Thyroid gland (tissue), 4 donors: ENCODE measurements at places on chromosomes 3 and 15. TPM values are rescaled to one million over a fixed set of nuclear protein-coding genes. Genes with fewer than 3 reads are reported as not detected.

GRCh38 chr3:99601515-99601914 is 36.9 kb upstream of the COL8A1 start:
- no peak for DNase-seq

DNA sequence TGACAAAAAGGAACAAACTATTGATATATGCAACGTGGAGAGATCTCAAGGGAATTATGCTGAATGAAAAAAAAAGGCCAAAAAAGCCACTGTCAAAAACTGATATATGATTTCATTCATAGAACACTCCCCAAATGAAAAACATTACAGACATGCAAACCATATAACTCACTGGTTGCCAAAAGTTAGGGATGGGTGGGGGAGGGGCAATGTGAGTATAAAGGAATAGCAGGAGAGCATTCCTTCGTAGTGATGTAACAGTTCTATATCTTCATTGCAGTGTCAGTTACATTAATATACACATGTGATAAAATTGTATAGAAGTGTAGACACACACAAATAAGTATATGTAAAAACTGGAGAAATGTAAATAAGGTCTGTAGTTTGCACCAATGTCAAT is 12.2 kb downstream of the GBE1 start:
- DNase-seq, result no peak

- no peak for DNase-seq
Observed at GRCh38 chr15:29563112-29563511, 259.2 kb downstream of the TJP1 start.

DNA sequence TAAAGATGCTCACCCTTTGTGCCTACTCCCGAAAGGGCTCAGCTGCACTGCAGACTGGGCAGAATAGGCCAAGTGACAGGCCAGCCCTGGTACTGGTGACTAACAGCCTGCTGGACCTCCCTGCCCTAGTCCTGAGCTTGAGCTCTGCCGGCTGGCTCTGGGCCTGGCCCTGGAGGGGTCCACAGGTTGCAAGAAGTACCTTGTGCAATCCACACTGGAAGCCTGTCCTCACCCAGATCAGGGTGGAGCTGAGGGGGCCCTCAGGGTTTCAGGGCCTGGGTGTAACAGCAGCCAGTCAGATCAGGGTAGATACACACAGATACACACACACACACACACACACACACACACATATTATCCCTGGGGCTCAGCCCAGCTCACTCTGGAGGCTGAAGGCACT is 27.3 kb upstream of the PLA2G4D start:
- DNase-seq, result no peak

DNA sequence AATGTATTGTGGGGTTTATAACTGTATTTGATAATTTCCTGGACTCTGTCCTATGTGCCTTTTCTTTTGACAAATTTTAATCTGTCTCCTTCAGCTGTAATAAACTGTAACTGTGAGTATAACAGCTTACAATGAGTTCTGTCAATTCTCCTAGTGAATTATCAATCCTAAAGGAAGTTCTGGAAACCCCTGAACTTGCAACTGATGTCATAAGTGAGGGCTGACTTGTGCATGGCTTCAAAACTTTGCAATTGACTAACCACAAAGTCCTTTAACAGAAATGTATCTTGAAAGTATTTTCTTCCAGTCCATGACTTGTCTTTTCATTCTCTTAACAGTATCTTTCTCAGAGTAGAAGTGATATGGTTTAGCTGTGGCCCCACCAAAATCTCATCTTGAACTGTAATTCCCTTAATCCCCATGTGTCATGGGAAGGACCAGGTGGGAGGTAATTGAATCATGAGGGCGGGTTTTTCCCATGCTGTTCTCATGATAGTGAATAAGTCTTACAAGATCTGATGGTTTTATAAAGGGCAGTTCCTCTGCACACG is 108.3 kb downstream of the TFDP2 start:
- no peak for DNase-seq

DNA sequence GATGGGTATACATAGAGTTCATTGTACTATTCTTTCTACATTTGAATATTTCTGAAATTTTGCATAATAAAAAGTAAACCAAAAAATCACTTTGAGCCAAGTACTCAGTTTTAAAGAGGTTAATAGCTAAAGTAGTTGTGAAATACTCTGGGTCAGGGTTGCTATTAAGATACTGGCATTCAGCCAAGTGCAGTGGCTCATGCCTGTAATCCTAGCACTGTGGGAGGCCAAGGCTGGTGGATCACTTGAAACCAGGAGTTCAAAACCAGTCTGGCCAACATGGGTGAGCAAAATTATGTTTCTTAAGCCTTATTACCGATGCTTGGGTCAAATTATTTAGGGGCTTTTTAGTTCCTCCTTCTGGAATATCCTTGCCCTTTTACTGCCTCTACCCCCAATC is 122.0 kb upstream of the MELTF start:
- DNase-seq, result peak; percentile 53

- no peak for DNase-seq
Observed at GRCh38 chr3:187031934-187032333, 101.6 kb downstream of the ST6GAL1 start.

- peak; percentile 51 for DNase-seq
Observed at GRCh38 chr15:31235311-31236183, 91.1 kb upstream of the KLF13 start.

- DNase-seq, result no peak
Observed at GRCh38 chr3:53144446-53144845, 14.2 kb upstream of the RFT1 start.

- DNase-seq, result no peak
Observed at GRCh38 chr3:21901484-21901883, 150.5 kb upstream of the ZNF385D start.

GRCh38 chr15:79475306-79475705 is 43.2 kb downstream of the MINAR1 start:
- no peak for DNase-seq

DNA sequence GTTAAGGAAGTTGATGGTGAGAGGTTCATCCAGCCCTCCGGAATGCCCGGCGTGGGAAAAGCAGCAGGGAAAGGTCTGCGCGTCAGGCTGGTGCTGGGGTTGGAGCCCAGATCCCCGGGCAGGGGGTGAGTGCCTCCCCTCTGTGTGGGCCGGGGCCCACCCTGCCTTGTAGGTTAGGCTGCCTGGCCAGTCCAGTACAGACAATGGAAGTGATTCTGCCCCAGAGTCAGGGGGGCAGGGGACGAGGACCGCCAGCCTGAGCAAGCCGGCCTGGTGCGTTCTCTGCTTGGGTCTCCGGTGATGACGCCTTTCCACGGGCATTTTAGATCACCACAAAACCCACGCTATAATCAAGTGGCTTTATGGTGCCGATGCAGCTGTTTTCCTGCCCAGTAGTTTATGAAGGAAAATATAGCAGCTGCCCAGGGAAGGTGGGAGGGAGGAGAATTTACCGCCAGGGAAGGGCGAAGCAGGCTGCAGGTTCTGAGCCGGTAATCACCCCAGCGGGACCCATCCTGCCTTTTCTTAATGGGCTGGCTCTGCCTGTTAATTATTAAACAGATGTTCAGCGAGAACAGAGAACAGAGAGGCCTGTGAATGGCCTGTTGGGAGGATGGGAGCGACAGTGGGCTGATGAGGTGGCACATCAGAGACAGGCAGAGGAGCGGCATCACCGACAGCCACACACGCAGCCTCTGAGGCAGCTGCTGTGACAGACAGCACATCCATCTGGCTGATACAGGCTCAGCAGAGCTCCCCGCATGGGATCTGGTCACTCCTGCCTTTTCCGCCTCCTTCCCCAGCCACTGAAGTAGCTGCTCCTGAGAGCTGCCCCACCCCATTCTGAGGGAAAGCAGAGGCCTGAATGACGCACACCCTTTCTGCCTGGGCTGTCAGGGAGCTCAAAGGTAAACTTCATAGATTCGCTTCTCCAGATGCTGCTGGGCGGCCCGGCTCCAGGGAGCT is 35.2 kb downstream of the BDH1 start:
- DNase-seq, result no peak

DNA sequence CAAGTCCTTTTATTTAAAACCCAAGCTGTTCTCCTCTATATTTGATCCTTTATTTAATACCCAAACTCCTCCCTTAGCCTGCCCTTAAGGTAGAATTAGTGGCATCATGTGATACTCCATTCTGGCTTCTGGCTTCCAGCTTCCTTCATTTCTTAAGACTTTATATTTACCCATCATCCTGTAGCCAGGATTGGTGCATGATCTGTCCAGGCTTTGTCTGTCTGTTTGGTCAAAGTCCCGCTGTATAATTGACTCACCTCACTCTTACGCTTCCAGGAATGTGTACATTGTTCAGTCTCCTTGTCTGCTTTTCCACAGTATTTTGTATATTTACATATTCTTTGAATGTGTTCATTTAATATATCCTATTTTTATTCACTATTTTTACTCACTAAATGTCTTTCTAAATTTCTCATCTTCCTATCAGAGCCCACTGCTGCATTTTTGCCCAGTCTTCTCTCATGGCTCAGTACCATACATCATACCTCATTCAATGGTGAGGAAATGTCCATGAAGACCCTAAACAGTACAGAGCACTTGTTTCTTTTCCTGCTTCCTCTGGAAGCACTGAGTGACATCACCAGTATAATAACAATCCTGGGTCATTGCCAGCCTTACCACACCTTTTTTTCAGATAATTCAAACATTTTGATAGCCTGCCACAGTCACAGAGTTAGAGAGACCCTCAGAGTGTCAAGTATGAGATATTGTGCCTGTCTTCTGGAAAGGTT is 31.5 kb downstream of the TMEM108 start:
- no peak for DNase-seq

DNA sequence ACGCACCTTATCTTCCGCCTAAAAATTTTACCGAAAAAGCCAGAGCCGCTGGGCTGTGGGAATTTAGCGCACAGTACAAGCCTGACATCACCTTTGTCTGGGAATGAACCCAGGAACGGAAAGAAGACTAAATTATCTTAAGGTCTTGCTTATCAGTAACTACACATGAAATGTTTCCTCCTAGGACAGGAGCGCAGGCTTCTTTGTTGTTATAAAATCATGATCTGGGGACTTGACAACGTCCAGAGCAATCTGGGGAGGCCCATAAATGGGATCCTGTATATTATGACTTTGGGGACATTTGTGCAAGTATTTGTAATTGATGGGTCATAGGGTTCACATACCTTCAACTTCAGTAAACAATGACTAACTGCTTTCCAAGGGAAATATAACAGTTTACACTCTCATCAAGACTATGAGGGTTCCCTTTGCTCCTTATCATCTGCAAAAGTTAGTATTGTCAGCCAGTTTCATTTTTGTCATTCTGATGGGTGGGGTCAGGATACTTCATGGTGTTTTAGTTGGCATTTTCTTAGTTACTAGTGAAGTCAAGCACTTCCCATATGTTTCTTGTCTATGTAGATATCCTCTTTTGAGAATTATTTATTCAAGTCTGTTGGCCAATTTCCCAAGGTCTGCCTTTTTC is 213.9 kb upstream of the PFN2 start:
- DNase-seq, result no peak

- DNase-seq, result no peak
Observed at GRCh38 chr3:39130693-39131265, 22.6 kb downstream of the CSRNP1 start.

- DNase-seq, result no peak
Observed at GRCh38 chr15:73806698-73807483, 53.7 kb upstream of the INSYN1 start.

- no peak for DNase-seq
Observed at GRCh38 chr3:17874636-17875035, 132.2 kb upstream of the TBC1D5 start.

GRCh38 chr3:125148836-125149235 is 63.7 kb downstream of the SLC12A8 start:
- DNase-seq, result peak; percentile 73

DNA sequence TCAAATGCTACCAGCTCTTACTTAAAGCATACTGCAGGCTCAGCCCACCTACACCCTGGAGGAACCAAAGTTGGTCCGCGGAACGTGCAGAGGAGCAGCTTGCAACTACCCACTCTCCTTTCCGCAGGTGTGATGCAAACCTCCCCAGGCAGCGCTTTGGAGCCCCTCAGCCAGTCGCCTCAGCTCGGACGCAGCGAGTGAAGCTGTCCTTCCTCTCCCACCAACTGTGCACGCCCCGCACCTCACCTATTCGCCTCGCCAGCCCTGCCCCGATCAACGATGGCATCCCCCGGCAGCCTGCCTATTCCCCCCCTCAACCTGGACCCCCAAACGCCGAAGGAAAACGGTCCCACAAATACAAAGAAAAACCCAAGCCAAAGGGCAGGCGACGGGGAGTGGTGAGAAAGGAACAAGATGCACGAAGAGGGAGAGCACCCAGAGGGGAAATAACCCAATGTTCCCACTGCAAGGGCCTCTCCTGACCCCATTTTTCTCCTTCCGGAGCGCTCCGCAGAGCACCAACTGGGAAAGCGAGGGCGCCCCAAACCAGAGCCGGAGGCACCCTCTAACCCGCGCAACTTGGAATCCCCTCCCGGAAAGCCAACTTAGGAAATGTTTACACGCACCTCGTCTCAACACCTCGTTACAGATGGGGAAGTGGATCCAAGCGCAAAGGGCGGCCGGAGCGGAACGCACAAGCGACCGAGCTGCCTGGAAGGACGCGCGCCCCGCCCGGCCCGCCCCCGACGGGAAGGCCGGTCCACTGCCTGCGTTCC is 665 bp downstream of the GLB1 start:
- DNase-seq, result peak; percentile 48

GRCh38 chr3:54321520-54321919 is 199.2 kb downstream of the CACNA2D3 start:
- no peak for DNase-seq

- no peak for DNase-seq
Observed at GRCh38 chr3:191120447-191121298, 78.4 kb upstream of the OSTN start.

DNA sequence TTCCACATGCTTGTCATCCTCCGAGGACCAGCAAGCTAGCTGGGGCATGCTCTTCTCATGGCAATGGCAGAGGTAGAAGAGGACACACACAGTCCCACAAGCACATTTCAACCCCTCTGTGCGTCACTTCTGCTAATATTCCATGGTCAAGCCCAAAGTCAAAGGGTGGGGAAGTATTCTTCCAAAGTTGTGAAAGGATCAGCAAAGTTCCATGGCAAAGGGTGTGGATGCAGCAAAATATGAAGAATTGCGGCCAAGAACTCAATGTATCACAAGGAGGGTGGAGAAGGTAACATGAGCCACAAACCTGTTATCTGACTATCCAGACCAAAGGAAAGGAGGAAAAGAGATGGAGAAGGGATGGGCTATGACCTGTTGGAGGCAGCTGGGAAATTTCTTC is 71.2 kb upstream of the SNRK start:
- DNase-seq, result no peak

GRCh38 chr3:179970746-179971145 is 66.0 kb downstream of the PEX5L start:
- DNase-seq, result no peak

GRCh38 chr3:39753391-39753790 is 56.0 kb upstream of the MYRIP start:
- no peak for DNase-seq

Gene CCDC13
- total RNA-seq, result 7.7 TPM

Gene DCP1A
- 30.6 TPM for total RNA-seq

Gene SLTM
- total RNA-seq, result 146 TPM

Gene DPPA2
- not detected for total RNA-seq

Gene LRRC34
- total RNA-seq, result 3.8 TPM

Gene MELTF
- 2.7 TPM for total RNA-seq

Gene BTLA
- total RNA-seq, result not detected

Gene TGM5
- not detected for total RNA-seq

Gene FANCD2OS
- not detected for total RNA-seq

Gene ZNF660
- 5.6 TPM for total RNA-seq

Gene TNFAIP8L3
- 3.1 TPM for total RNA-seq

Gene RETNLB
- total RNA-seq, result not detected

Gene ABHD10
- 54.9 TPM for total RNA-seq

Gene CFAP91
- 24.2 TPM for total RNA-seq

Gene APBA2
- 7.7 TPM for total RNA-seq
